Femur (tissue), 1 donor: ENCODE measurements at places on chromosomes 12 and 14.

GRCh38 chr12:13197526-13198143 lies 1.1 kb downstream of the EMP1 start:
- peak; percentile 93 for DNase-seq

DNA sequence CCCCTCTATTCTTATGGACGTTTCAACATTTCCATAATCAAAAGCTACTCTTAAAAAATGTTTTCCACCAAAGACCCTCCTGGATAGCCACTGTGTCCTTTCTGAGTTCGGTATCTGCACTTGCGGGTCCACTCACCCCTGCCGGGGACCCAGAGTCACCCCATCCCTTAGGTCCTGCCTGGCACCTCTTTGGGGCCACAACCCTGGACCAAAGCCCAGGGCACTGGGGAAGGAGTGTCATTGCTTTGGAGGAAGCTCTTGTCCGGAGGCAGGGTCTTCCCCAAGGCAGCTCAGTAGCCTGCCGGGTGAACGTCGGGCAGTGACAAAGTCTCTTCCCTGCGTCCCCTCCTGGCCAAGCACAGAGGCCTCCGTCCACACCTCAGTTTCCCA lies 129.6 kb downstream of the RFLNA start:
- DNase-seq, result no peak

DNA sequence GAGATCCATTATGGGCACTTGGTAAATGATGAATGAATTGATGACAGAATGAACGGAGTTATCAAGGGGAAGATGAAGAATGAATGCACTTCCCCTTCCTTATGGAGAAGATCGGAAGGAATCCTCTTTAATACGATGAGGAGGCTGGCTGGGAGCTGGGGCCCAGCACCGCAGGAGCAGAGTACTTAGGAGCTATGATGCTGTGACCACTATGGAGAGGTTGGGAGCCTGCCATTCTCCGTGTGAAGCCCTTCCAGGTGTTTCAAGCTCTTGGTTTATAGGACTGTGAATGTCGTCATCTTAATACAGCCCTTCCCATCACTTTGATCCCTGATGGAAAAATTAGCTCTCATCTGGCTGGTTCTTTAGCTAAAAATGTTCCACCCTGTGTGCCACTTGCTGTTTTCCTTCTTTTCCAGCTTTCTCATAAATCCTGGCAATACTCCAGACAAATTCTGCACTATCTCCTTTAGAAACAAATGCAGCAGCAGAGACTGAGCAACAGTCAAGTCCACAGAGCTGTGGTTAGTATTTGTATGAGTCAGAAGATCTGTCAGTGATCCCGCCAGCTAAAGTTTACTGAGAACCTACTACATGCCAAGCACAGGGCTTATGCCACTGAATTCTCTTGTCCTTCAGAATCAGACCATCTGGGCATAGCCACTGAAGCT lies 263.1 kb upstream of the CRY1 start:
- no peak for DNase-seq

DNA sequence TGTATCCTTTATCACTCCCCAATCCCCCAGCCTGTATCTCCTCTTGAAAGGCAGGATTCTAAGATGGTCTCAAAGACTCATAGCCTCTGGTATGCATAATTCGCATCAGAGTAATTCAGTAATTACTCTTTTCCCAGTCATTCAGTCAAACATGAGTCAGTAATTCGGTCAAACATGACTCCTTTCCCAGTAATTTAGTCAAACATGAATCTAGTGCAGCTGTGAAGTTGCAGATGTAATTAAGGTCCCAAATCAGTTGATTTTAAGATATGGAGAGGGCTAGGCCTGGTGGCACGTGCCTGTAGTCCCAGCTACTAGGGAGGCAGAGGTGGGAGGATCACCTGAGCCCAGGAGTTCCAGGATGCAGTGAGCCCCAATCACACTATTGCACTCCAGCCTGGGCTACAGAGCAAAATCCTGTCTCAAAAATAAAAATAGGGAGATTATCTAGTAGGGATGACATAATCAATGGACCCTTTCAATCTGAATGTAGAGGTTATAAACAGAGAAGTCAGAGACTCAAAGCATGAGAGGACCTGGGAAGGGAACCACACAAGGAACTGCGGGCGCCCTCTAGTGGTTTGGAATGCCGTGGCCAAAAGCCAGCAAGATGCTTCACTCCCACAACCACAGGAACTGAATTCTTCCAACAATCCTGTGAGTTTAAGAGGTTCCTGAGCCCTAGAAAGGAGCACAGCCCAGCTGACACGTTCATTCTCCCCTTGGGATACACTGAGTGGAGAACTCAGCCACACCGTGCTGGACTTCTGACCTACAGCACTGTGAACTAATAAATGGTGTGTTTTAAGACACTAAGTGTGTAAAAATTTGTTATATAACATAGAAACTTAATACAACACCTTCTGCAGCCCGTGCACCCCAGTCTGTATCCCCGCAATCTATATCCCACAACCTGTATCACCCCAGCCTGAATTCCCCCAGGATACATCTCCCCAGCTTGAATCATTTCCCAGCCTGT lies 14.3 kb upstream of the ARMH4 start:
- peak; percentile 87 for DNase-seq

DNA sequence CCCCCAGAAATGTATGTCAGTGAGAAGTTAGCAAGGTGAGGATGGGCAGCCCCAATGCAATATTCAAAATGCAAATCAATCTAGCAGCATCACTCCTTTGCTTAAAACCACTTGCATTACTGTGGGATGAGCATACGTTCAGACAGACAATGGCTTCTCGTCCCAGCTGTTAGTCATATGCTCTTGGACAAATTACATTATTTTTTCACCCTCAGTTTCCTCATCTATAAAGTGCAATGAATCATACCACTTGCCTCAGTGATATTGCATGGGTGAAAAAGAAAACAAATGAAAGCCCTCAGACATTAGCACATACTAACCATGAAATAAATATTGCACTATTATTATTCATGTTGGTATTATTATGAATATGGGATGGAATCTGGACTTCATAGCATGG lies 132.3 kb downstream of the C12orf75 start:
- no peak for DNase-seq

DNA sequence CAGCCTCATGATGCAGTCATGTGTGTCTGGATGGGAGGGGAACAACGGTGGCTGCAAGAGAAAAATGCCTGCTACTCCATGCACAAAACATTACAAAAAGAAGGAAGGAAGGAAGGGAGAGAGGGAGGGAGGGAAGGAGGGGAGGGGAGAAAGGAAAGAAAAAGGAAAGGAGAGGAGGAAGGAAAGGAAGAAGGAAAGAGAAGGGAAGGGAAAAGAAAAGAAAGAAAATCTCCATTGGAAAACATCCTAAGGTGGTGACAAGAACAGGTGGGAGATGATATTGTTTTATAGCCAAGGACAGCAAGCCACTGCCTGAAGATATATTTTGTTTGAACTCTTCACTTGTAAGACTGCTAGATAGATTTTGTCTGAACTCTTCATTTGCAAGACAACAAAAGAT lies 171.8 kb upstream of the EGLN3 start:
- DNase-seq, result no peak

GRCh38 chr12:103667125-103667524 lies 80.1 kb downstream of the STAB2 start:
- no peak for DNase-seq

DNA sequence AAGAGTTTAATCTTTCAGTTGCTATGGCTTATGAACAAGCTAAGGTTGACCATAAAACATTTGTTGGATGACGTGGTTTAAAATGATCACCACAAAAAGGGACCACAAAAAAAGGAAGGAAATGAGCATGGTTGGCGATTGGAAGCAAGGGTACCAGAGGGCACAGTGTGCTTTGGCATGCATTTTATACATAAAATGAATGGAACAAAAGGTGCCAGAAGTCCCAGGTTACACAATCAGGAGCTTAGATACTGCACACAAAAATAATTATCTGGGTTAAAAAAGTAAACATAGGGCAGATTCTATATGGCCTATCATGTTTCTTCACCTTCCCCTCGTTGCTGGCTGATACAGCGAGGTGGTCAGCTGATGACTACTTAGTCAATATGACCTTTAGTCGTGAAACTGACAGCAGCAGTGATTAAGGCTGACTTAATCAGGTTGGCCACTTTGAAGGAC lies 50.7 kb downstream of the ZC3H14 start:
- DNase-seq, result no peak

- DNase-seq, result no peak
Measured at GRCh38 chr14:95818581-95818980, 58.1 kb upstream of the TUNAR start.

GRCh38 chr12:66808606-66809005 lies 129.7 kb upstream of the GRIP1 start:
- no peak for DNase-seq

- no peak for DNase-seq
Measured at GRCh38 chr12:29921307-29921706, 137.6 kb upstream of the TMTC1 start.

- no peak for DNase-seq
Measured at GRCh38 chr12:111488271-111488670, 82.5 kb downstream of the SH2B3 start.
